Ovary (tissue), 10 donors: ENCODE measurements at places on chromosomes 11 and 22. TPM values are rescaled to one million over a fixed set of nuclear protein-coding genes. Genes with fewer than 3 reads are reported as not detected.

The SCGB1D2 gene
- polyA plus RNA-seq: not detected

The FAM83F gene
- 0.12 TPM for polyA plus RNA-seq

The APOA1 gene
- 10.8 TPM for polyA plus RNA-seq

The PGAP2 gene
- polyA plus RNA-seq: 13.1 TPM

The SH3BP1 gene
- 4.5 TPM for polyA plus RNA-seq

The APLNR gene
- polyA plus RNA-seq: 36.1 TPM

The KIRREL3 gene
- 0.45 TPM for polyA plus RNA-seq

The GAS2 gene
- 1.1 TPM for polyA plus RNA-seq

The PGM2L1 gene
- polyA plus RNA-seq: 1.5 TPM

The FXYD6 gene
- polyA plus RNA-seq: 445 TPM

The ZP1 gene
- polyA plus RNA-seq: 0.17 TPM

The OR4D5 gene
- polyA plus RNA-seq: not detected

The SRPRA gene
- 50.1 TPM for polyA plus RNA-seq

The GUCY1A2 gene
- polyA plus RNA-seq: 7.7 TPM

The TRPM5 gene
- not detected for polyA plus RNA-seq

The AGBL2 gene
- polyA plus RNA-seq: 2.0 TPM

The CNGA4 gene
- polyA plus RNA-seq: 0.38 TPM

The CRYBB3 gene
- polyA plus RNA-seq: not detected

The LIF gene
- 3.1 TPM for polyA plus RNA-seq

The SLCO2B1 gene
- 17.6 TPM for polyA plus RNA-seq

The RBFOX2 gene
- polyA plus RNA-seq: 68.7 TPM

The TSKU gene
- 22.0 TPM for polyA plus RNA-seq

The C22orf31 gene
- polyA plus RNA-seq: 0.20 TPM

The FGF3 gene
- polyA plus RNA-seq: not detected

The ANKK1 gene
- 0.34 TPM for polyA plus RNA-seq

The DERL3 gene
- 0.45 TPM for polyA plus RNA-seq

The MRGPRX3 gene
- not detected for polyA plus RNA-seq

The MS4A8 gene
- polyA plus RNA-seq: 0.45 TPM

The PHOX2A gene
- polyA plus RNA-seq: not detected

The BBOX1 gene
- polyA plus RNA-seq: 0.04 TPM

The UBQLN3 gene
- not detected for polyA plus RNA-seq

The DBX1 gene
- not detected for polyA plus RNA-seq

The ELF5 gene
- polyA plus RNA-seq: not detected

The SCGB1A1 gene
- not detected for polyA plus RNA-seq

The TCN2 gene
- polyA plus RNA-seq: 13.4 TPM

The PKDREJ gene
- 0.12 TPM for polyA plus RNA-seq

The EHF gene
- 0.06 TPM for polyA plus RNA-seq

The SLC22A12 gene
- polyA plus RNA-seq: not detected

The NLRP14 gene
- polyA plus RNA-seq: 0.15 TPM
